ENCODE measurements at places on chromosomes 1 and 21.

DNA sequence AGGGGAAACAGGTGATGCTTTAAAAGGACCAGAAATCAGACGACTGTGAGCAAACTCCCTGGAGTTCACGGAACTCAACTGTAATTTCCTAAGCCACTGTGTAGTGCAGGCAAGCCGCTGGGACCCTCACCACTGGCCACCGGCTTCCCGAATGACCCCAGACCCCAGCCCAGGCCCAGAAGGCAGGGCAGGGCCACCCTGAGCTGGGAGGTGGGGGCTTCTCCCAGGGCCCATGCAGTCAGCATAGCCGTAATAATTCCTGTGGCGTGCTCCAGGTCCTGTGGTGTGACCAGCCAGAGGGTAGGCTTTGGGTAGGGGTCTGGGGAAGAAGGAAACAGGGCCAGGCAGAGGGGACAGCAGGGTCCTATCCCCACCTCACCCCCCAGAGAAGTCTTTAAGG is 3.5 kb upstream of the ARF1 start:
- no peak for DNase-seq

GRCh38 chr1:45510972-45511527 is 10.6 kb downstream of the PRDX1 start:
- no peak for DNase-seq

- DNase-seq, result no peak
These were observed 96.0 kb upstream of the COL6A1 start for GRCh38 chr21:45885597-45885929.

GRCh38 chr1:178542554-178543289 is 29.8 kb downstream of the TEX35 start:
- peak; percentile 89 for DNase-seq

DNA sequence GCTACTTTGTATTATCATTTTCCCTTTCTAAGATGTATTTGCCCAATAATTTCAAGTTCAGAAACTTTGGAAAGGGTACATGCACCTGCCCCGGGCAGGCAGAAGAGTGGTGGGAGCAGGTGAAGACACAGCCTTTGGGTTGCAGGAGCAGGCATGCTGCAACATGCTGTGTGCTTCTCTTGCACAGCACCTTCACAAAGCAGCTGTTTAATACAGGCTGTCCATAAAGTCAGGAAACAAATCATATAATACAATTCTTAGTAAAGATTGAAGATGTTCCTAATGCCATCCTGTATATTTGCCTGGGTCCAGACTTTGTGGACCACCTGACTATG is 182.9 kb downstream of the ZNF281 start:
- DNase-seq, result no peak

- DNase-seq, result no peak
These were observed 56.5 kb upstream of the ZNF326 start for GRCh38 chr1:89938171-89939055.

DNA sequence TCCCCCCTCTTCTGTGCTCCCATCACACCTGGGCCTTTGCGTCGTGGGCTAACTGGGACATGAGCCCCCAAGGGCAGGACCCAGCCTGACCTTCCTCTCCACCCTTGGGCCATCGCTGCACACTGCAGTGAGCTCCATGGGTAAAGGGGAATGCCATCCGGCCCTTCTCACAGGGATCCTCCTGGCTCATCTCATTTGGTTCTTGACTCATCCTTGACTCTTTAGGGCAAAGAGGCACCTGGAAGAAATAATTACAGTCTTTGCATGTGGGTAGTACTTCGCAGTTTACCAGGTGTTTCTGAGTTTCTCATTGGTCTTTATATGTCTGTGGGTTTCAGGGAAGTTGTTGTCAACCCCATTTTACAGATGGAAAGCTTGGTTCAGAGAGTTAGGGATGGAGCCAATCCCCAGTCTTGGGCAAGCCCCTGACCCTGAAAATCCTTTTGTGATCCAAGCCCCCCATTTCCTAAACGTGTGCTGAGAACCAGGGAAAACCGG is 59.3 kb upstream of the ID3 start:
- no peak for DNase-seq

- no peak for DNase-seq
These were observed 105.4 kb upstream of the PDC start for GRCh38 chr1:186566140-186566855.

DNA sequence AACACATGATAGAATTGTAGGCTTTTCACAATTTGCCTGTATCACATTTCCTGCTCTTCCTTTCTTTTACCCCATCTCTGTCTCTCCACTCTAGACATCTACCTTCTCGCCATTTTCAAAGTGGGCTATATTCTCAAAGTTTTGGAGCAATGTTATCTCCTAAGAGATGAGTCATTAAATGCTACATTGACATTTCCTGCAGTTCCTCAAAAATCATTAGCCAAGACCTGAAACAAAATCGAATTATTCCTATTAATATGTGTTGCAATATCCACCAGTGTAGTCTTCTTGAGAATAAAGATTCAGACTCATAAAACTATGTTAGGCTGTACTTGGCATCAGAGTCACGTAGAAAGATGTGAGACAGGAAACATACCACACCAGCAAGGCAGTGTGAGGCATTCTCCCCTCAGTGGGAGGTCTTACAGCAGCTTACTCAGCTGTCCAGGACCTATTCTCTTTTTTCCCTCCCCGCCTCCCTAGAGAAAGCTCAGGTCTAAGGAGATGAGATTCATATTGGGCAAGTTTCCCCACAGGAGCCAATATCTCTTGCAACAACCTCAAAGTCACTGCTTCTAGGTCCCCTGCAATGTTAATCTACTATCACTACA is 38.8 kb downstream of the FRRS1 start:
- DNase-seq, result no peak

GRCh38 chr1:23421753-23422240 is 2.8 kb downstream of the TCEA3 start:
- no peak for DNase-seq

DNA sequence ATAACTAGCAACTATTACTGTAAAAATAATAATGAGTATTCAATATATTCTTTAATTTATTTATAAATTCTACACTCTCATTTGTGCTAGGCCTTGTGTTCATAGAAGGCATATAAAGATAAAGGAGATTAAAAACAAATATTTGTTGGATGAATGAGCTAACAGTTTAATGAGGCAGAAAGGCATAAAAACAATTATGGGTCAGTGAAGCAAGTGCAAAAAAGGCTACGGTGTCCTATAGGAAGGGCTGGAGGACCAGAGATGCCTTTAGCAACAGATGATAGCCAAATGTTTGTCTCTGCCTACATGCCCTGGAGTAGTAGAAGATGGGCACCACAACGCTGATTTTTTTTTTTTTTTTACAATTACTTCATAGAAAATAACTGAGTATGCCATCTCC is 45.7 kb downstream of the PTGS2 start:
- DNase-seq, result no peak

GRCh38 chr1:29452463-29453230 is 216.3 kb downstream of the PTPRU start:
- no peak for DNase-seq

- DNase-seq, result no peak
These were observed 4.7 kb downstream of the POGK start for GRCh38 chr1:166843769-166844596.

GRCh38 chr1:89723863-89724262 is 90.9 kb downstream of the LRRC8C start:
- DNase-seq, result no peak

DNA sequence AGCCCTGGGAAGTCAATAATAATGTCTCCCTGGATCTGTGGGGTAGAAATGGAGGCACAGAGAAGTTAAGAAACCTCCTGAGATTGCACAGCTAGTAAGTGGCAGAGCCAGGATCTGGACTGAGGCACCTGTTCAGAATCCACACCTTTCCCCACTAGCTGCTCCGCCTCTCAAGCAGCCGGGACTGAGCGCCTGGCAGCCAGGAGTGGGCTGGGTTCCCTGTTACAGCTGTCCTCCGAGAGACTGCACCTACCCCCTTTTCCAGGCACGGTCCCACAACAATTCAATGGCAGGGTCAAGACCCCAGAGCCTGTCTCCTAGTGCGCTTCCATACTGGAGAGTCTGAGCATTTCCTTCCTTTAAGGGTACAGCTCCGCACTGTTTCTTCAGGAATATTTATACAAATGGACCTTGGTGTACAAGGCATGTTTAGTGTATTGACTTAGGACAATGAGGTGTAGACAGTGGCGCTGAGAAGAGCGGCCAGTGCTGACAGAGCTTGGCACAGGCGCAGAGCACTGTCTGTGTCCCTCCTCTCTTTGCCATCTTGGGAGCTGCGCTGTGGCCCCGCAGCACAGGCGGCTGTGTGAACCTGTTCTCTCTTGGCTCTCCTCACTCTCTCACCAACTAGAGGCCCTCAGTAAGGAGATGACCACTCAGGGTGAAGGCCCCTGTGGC is 24.4 kb downstream of the GRHL3 start:
- DNase-seq, result no peak

GRCh38 chr1:227093309-227093708 is 153.2 kb downstream of the COQ8A start:
- DNase-seq, result no peak

GRCh38 chr1:114535401-114535800 is 24.4 kb upstream of the TRIM33 start:
- no peak for DNase-seq

DNA sequence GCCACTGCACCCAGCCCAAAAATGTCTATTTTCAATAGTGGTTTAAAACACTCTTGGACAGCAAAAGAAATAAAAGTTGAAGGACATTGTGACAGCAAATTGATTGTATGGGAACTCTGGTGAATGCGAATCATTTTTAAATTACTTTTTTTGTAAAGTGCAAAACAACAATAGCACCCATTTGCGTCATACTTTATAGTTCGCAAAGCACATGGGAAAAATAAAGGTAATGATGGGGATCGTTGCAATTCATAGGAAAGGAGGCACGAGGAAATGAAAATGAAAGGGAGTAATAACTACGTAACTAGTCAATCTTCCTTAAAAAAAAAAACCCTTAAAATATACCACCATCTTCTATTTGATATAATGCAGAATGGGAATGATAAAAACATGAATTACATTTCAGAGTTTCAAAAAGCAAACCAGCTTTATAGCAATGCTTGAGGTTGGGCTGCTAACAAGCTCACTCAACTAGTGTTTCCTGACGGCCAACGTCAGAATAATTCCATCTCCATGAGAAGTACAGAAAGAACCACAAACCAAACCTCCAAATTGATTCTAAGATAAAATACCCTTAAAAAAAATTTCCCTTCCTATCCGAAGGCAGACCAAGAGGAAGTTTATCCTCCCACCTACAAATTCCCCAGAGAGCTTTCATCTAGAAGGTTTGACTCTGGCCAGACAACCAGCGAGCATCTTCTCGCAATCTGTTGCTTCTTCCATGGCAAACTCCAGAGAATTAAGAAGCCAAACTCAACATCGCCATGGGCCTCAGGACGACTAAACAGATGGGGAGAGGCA is at the start of gene EDARADD:
EDARADD (plus strand) TSS at position 606 of the 801 bp plus-strand sequence; CDS start at position 765, 159 bp downstream.
- DNase-seq, result no peak

- no peak for DNase-seq
These were observed 38.1 kb downstream of the TRIM62 start for GRCh38 chr1:33143698-33144097.

GRCh38 chr1:91736715-91737615 is 149.0 kb downstream of the TGFBR3 start:
- no peak for DNase-seq

DNA sequence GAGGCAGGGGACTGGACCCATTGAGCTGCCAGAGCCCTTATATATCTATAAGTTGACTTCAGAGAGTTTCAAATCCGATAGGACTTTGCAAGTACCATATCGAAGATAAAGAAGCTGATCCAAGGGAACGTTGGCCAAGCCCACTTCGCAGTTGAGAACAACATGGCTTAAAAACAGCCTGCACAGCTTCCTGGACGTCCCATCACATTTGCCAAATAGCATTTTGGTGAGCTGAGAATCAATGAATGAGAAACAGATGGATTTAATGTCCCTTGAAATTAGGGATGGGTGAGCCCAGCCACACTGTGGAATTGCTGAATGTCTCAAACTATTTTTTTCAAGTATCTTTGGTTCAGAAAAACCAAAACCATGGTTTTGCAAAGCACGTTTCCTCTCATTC is 64.8 kb downstream of the KCNJ15 start:
- DNase-seq, result no peak

DNA sequence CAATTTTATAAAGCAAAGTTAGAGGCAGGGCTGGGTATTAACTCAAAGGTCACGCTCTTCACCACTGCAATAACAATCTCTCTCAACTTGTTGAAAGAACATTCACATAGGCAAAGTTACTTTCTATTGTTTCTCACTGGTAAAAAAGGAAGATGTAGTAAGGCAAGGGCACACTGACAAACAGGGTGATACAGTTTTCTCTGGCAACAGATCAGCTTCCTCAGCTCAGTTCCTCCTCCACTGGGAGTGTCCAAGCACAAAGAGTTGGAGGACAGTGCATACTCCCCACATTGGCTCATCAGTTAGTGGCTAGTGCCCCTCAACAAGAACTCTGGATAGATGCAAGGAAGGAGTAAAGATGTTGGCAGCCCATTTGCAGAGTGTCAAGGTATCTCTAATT is 3.7 kb downstream of the PLPPR4 start:
- no peak for DNase-seq

DNA sequence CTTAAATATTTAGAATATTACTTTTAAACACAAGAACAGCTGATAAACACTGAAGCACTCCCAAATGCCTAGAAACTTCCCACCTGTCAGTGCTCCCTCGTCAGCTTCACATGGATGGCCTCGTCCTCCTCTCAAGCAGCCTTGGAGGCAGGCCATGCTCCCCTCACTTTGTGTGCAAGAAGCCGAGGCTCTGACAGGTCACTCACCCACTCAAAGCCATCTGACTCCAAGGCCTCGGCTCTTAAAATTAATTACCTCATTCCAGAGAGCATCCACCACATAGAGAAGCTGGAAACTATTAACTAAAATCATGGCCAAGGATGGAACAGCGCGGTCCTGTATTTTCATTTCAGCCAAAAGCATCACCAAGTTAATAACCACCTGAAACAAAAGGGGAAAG is 17.8 kb downstream of the LBR start:
- DNase-seq, result no peak

GRCh38 chr1:151888972-151889570 is 20.2 kb downstream of the THEM4 start:
- no peak for DNase-seq

GRCh38 chr1:200437556-200438203 is 27.8 kb upstream of the ZNF281 start:
- DNase-seq, result no peak

DNA sequence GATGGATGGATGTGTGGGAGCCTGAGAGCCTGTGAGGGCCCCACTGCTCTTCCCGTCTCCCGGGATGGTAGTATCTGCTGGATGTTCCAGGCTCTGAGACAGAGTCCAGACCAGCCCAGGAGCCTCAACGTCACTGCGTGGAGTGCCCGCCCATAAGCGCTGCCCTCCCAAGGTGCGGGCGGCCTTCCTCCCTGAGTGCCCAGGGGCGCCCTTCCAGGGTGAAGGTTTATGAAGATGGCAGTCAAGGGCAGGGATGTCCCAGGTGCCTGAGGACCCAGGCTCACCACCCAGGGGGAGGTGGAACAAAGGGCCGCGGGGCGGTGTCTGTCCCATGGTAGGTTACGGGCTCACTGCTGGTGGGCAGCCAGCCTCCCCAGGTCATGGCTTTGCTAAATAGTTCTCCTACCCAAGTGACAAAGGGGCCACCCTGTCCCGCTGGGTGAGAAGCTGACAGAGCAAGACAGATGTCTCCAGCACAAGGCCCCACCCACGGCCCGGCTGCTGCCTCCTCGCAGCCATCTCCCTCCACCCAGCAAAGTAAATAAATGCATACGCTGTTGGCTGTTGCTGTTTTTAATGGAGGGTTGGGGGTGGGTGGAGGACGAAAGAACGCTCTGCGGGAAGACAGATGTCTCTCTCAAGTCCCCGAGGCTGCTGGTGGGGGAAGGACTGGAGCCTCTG is 9.0 kb upstream of the GPR153 start:
- DNase-seq, result no peak

GRCh38 chr1:119448127-119448511 is 33.2 kb downstream of the HSD3B2 start:
- no peak for DNase-seq

- DNase-seq, result no peak
These were observed 420.8 kb downstream of the NPHP4 start for GRCh38 chr1:5571438-5571837.

All from activated naive CD4-positive, alpha-beta T cell treated with Interleukin-2 at 50 U/mL for 16 hours (primary cell).